Stimulated activated CD8-positive, alpha-beta memory T cell treated with anti-CD3 and anti-CD28 coated beads, Interleukin-2, amount 100 ng/mL, for 1 hour (primary cell): ENCODE measurements at places on chromosomes 3 and 15.

- no peak for DNase-seq
These were observed 56.0 kb downstream of the FGD5 start for GRCh38 chr3:14874784-14875183.

DNA sequence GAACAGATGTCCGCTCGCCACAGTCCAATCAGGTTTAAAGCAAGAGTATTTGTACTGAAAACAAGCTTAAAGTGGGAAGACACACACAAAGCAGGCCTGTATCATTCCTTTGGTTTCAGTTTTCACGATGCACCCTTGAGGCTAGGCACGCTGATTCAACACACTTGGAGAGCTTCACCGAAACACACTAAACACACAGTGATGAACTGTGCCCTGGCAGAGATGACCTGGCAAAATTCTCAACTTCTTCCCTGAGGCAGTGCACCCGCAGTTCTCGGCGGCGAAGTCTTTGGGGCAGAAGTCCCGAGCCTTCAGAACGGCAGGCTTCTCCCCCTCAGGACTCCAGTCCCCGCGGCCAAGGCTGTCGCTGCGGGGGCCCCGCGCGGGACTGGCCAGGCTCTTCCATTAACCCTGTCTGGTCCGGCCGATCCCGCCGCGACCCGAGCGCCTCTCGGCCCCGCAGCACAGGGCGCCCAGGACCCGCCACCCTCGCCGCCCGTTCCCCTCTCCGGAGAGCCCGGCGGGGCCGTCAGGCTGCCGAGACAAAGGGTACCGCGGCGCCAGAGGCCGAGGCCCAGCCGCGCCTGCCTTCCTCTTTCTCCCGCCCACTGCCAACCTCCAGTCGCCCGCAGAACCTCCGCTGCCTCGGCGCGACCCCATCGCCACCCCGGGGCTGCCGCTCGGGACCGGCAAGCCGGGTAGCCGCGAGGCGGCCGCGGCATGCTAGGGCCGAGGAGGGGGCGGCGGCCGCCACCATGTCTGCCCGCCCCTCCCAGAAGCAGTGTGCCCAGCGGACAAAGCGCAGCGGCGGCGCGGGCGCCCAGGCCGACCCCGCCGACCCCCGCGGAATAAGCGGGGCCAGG, 792 bp downstream of the GABPB1 start:
- peak; percentile 14 for DNase-seq

- DNase-seq, result no peak
These were observed 7.1 kb upstream of the ACAD9 start for GRCh38 chr3:128872282-128872681.

- DNase-seq, result no peak
These were observed 49.3 kb upstream of the IGF2BP2 start for GRCh38 chr3:185874119-185874518.

DNA sequence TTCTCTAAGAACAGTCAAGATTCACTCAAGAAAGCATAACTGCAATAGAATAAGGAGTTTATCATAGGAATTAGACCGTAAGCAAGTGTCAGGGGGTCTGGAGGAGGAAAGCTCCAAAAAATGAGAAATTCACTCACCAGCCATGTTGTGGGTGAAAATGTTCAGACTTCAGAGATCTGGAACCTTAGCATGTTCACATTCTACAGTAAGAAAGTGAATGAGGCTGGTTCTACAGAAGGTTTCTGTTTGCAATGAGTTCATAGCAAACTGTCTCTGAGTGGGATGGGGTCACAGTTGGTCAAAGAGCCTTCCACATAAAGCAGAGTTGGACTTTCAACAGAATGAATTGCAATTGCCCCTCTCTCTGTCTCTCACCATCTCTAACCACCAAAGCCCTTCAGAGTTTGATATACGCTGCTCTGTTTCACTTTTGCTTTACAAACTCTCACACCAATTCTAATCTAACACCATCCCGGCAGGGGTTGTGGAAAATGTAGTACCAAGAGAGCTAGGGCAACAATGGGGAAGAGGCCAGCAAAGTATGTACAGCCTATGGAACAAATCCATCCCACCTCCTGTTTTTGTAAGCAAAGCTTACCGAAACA, 581.8 kb upstream of the UBE2E2 start:
- no peak for DNase-seq

- no peak for DNase-seq
These were observed 11.1 kb upstream of the RTP2 start for GRCh38 chr3:187713504-187713903.
